ENCODE measurements at places on chromosomes 7 and 10.

DNA sequence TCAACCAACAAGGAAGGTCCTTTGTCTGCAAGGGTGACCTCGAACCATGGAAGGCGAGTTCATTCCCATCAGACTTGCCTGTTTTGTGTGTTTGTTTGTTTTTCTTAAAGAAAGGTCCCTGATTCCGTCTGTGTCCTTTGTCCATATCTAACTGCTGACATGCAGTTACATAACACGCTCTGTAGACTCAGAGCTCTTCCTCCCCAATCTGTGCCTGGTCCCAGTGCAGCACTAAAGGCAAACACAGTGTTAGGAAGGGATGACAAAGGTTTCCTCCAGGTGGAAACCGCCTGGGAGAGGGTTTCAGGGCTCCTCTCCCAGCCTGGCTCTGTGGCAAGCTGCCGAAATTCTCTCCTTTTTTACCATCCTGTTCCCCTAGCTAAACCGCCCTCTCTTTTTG lies 13.4 kb downstream of the JCAD start:
- DNase-seq: no peak

DNA sequence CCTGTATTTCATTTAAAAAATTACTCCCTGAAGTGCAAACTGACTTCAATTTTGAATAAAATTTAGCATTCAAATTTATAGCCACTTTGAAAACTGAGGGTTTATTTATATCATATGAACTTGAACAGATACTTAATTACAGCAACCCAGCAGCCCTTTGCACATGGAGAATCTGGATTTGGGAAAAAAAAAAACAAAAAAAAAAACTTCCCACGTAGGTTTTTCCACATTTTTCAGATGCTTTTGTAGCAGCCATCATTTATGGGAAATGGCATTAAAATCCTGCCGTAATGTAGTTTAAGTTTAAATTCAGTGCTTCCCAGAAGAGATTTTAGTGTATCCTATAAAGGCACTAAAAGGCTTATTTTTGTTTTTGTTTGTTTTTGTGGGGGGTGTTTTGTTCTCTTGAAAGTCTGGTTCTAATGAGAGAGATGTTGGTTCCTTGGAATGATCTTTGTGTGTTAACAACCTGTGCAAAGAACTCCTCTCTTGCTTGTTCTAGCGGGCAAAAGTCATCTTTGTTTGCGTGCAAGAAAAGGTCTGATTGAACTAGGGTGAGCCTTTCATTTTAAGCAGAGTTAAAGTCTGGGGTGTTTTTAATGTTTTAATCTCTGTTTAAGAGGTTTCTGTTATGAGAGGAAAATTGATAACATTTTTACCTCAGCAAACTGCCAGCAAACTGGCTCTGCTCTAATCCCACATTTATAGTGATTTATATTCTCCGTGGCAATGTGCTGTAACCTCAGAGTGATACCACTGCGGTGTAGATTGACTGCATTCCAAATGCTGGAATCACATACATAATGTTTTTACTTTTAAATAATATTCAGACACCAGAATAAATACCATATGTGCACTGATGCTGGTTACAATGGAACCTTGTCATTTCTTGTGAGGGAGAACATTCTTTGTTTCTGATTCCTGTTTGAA lies 105.5 kb downstream of the WNT2 start:
- DNase-seq: no peak

DNA sequence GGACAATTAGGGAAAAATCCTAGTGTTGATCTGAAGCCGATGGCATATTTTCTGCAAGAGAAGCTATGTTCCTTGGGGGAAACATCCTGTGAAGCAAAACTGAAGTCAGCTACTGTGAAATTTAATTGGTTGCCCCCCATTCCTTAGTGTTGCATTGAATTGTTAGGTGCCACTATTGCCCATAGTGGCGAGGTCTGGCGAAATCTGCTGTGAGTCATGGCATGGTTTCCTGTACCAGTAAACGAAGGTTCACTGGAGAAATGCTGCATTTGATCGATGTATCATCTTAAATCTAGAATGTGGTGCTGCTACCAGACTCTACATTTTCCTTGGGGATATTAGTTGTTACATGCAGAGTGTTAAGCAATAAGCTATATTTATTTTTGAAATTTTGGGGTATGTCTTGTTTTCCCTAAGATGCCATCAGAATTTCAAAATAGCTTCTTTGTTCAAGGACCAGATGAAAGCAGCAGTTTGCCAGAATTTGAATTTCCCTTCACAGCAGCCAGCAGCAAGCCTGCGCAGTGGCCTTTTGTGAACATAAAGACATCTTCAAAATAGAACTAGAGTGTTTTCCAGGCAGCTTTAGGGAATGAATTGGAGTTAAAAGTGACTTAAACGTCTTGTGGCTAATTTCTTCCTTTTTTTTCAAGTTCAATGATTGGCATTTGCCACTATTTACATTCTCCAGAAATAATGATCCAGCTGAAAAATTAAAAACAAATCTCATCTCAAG lies 348.6 kb upstream of the COBL start:
- DNase-seq: no peak

DNA sequence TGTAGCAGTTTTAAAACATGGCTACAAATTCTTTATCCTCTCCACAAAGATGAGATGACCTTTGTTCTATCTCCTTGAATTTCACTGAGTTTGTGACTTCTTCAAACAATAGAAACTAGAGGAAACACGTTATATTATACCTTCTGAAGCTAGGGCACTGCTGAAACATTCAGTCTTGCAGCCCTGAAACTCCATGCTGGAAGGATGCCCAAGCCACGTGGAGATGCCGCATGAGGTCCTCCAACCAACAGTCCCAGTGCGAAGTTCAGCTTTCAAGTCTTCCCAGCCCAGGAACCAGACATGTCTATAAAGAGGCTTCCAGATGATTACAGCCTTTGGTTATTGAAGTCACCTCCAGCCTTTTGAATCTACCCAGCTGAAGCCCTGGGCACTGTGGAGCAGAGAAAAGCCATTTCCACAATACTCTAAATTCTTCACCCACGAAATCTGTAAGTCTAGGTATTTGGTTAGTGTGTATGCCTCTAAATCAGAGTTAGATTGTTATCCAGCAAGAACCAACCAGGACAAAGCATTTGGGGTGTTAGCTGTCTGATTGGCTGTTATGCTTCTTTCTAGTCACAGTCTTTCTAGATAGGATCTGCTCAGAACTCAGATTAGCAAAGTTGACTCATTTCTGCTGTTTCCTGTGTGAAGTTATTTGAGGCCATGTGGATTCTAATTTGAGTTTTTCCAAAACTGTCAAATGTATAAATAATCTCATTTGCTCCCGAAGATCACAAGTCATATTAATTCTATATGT lies 186.5 kb upstream of the TMEM72 start:
- DNase-seq: no peak

DNA sequence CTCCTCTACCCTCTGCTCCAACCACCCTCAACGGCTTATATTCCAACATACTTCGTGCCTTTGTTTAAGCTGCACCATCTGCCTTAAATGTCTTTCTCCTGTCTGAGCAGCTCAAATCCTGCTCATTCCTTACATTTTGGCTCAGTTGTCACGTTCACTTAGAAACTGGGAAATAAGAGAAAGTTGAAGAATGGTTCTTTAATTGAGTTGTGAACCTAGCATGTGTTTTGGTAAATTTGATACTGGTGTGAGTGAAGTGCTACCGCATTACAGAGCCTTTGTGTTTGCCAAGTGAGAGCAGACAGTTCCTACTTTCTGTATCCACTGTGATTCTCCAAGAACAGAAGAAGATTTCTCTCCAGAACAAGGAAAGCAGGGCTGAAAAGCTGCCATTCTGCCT lies 54.3 kb downstream of the EPDR1 start:
- no peak for DNase-seq

GRCh38 chr7:2417981-2418481 lies 14.6 kb downstream of the CHST12 start:
- DNase-seq: peak; percentile 30
